Stimulated activated CD8-positive, alpha-beta memory T cell treated with anti-CD3 and anti-CD28 coated beads, Interleukin-7, amount 100 ng/mL, for 1 hour (primary cell): ENCODE measurements at places on chromosomes 1 and 21.

DNA sequence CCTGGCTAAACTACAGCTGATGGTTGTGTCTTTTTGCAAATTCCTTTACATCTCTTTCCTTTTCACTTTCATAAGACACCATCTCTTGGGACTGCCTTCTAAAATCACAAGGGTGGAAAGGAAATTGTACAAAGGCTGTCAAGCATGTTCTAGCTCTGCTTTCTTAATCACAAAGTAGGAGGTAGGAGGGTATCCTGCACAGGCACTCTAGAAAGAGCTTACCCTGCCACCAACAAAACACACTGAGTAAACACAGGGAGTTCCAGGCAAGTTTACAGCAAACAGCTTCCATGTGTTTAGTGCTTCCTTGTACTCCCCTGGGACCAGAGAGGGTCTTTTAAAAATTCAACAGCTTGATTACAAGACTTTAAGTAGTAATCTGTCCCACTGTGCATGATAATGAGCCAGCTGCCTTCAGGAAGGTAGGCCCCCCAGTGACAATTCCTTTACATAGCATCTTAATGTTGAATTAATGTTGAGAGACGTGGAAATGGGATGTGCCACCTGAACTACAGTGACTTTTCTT, 2.4 kb downstream of the PLPP3 start:
- no peak for DNase-seq

- no peak for DNase-seq
Measured at GRCh38 chr1:220432408-220432807, 95.5 kb upstream of the MARK1 start.

- no peak for DNase-seq
Measured at GRCh38 chr1:21909787-21910503, 27.2 kb downstream of the HSPG2 start.

GRCh38 chr21:42731264-42732032, 78.0 kb downstream of the PDE9A start:
- DNase-seq = no peak

DNA sequence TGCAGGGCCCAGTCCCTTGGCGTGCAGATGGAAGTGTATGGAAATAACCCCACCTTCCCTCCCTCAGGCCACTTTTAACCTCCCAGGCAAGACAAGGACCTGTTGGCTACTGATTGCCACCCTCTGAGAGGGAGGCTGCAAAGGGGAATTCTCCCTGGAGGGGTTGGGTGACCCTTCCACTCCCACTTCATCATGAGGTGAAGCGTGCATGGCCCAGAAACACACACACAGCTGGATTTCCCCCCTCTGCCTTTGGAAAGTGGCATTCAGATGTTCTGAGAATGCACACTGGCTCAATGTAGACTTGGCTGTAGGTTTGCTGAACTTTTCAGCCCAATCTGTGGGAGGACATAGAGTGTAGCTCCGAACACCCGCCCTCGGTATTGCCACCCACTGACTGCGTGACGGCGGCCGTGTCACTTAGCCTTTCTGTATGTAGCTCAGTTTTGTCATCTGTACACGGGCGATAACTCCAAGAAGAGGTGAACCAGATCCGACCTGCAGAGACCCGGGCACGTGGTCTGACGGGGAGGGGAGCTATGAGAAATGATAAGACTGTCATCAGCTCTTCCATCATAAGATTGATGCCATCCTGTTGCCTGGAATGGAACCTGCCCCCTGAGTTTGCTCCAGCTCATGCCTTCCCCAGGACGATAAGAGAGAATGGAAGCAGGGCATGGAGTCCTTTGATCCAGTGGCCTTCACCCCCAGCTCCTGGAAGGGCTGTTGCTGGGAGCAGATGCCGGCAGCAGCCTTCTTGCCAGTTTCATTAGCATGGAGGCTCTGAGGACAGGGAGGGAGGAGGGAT, 19.3 kb downstream of the MIIP start:
- DNase-seq = no peak

GRCh38 chr1:53306168-53306567, 21.7 kb downstream of the LRP8 start:
- no peak for DNase-seq

DNA sequence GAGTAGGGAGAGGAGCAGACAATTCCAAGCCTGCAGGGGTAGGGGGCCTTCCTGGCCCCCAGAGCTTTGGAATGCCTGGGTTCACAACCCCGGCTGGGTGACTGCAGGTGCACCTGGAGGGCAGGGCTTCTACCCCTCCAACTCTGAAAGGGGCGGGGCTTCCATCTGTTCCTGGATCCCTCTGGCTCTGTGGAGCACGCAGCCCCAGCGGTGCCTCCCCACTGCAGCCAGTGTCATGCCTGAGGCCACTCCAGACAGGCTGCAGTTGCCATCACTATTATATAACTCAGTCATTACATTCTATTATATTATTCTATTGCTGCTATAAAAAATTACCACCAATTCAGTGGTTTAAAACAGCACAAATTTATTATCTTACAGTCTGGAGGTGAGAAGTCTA, 12.5 kb upstream of the FNBP1L start:
- no peak for DNase-seq

DNA sequence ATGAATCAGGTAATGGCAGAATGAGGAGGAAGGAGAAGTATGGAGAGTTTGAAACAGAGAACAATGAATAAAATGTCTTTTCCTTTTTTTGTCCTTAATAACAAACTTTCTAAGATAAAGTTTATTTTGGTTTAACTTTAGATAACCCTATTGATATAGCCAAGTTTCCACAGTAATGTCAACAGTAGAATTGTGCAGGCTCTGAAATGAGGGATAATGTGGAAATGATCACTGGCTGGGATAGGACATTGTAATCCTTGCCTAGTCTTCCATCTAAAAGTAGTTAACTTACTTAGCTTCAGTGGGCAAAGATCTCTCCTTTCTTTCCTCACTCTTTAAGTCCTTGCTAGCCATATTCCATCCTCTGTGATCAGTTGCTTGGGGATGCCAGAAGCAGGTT, 52.8 kb downstream of the NTMT2 start:
- DNase-seq = no peak

DNA sequence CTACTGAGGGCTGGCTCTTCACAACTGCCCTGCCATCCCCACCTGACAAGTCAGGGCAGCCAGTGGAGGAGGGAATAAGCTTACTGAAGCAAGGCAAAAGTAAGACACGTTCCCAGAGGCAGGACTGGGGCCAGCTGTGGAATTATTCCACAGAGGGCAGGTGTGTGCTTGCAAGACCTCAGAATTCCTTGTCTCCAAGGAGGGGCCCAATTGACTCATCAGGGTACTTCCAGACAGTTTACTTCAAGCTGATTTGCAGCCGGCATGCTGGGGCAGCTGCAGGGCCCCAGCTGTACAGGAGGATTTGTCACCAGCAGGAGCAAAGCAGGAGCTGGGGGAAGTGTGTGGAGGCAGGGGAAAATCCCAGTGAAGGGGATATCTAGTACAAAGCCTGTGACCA, 167.5 kb upstream of the CAMK1G start:
- no peak for DNase-seq

DNA sequence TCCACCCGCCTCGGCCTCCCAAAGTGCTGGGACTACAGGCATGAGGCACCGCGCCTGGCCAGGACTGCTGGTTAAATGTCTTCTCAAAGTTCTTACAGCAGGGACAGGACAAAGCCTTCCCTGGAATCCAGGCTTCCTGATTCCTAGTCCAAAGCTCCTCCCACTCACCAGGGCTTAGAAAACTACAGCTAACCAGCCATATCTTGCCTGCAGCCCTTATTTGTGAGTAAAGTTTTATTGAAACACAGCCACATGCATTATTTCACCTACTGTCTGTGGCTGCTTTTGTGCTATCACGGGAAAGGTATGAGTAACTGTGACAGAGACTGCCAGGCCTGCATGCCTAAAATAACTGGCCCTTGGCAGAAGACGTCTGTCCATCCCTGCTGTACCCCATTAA, 24.4 kb downstream of the TMCO4 start:
- DNase-seq = no peak

DNA sequence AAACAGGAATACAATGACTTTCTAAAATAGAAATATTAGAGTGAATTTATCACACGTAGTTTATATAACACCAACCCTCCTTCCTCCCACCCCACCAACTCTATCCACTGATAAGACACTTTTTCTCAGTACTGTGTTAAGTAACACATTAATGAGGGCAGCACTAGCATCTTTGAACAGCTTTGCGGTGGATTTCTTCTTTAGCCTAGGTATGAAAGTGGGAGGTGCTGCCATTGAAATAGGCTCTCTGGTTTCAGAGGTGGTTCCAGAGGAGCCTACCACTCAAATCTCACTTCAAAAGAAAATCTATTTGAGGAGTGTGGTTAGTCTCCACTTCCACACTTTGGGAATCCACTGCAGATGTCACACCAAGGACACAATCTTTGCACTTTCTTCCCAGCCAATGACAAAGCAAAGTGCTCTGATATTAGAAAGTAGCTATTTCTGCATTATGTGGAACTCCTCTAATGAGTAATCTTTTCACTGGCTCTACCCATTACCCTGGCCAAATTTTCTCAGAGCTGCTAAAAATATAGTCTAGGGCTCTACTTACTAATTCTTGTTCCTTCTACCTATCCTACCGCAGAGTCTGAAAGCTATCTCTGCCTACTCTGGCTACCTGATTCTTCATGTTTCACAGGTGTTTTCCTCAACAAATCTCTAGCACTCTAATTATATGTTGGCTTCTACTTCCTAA, 1667.8 kb downstream of the MRPL39 start:
- DNase-seq = no peak

- DNase-seq = no peak
Measured at GRCh38 chr1:51527144-51527543, 8.1 kb upstream of the EPS15 start.

GRCh38 chr1:61395146-61395800, 312.9 kb downstream of the NFIA start:
- no peak for DNase-seq

DNA sequence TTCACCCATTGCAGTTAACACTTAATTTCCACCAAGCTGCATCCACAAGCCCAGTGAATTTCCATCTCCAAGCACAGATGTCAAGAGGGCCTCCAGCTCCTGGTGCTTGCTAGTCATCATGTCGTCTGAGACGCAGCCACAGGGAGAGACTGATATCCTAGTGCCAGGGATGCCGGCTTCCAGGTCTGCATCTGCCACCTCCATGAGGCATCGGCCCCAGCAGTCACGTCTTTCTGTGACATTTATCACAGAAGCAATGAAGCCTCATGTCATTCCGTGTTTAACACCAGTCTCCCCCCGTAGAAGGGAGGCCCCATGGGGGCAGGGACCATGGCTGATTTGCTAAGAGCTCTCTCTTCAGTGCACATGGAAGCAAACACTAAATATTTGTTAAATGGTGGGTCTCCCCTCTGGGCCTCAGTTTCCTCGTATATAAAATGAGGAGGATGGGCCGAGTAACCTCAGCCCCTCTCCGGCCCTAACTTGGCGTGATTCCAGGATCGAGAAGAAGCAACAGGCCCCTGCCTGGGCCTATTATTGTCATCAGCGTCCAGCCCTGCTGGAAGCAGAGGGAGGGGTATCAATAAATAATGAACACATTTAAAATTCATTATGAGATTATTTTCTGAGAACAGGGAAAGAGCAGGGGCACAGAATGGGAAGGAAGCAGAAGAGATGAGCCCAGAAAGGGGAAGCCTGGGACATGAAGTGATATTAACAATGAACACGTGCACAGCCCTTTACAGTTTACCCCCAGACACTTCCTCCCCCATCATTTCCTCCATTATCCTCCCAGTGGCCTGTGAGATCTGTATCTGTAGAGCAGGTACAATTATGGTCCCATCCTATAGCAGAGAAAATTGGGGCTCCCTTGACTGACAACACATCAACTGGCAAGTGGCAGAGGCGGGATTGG, 837 bp upstream of the C1QB start:
- no peak for DNase-seq

DNA sequence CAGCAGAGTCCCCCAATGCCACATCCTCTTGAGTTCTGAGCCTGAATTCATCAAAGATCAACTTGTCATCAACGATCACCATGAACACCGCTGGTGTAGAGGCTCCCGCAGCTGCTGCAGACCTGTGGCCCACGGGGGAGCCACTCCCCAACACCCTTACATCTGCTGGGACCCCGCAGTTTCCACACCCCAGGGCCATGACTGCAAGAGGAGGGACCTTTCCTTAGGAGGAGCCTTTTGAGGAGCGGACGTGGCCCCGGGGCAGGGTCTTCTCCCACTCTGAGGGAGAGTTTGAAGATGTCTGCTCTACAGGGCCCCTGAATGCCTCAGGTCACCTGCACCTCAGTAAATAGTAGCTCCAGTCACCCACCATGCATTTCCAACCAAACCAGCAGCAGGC, 2.7 kb downstream of the PRDM15 start:
- no peak for DNase-seq

- no peak for DNase-seq
Measured at GRCh38 chr1:224213438-224214119, 30.5 kb downstream of the DEGS1 start.

DNA sequence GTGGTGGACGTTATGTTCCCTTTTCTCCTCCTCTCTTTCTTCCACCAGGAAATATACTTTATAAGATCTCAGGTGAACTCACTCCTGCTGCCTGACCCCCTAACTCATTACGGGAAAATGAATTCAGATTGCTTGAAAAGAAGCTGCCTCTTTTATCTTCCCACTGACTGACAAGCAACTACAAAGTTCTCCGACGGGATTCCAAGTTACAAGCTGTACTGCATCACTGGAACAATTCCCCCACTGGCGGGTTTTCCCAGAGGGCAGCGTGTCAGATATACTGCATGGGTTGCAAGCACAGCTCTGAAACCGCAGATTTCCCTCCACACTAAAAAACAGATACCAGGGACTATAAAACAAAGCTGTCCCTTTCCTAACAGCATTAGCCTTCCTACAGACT, 390.6 kb downstream of the KCTD3 start:
- no peak for DNase-seq

DNA sequence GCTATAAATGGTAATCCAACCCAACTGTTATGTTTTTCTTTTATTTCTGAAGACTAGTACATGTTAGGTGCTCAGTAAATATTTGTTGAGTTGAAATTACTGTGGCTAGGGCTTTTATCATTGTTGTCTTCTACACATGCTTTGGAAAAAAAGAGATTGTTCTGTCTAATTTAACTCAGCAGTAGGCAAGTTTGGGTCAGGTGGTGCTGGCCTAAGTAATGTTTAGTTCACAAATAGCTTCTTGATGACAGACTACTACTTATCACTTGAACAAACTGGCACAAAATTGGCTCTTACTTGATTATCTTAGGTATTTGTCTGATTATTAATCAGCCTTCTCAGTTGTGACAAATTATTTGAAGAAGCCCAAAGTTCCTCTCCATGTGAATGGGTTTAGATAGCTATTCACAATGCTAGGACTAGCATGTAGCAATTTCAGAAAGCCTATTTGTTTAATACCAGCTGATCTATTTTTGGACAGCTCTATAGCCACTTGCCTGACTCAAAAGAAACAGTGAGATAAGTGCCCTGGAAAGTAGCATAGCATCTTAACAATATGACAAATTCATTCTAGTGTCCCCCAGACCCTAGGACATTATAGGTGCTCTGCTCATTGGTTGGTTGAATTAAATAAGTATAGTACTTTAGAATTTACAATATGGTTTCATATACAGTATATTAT, 32.6 kb downstream of the TMEM200B start:
- no peak for DNase-seq

- no peak for DNase-seq
Measured at GRCh38 chr1:61247051-61247825, 164.9 kb downstream of the NFIA start.
